ENCODE measurements at places on chromosomes 13 and 19.
A peak's percentile ranks its signal among the peaks of the same experiment; 100 is the strongest.

DNA sequence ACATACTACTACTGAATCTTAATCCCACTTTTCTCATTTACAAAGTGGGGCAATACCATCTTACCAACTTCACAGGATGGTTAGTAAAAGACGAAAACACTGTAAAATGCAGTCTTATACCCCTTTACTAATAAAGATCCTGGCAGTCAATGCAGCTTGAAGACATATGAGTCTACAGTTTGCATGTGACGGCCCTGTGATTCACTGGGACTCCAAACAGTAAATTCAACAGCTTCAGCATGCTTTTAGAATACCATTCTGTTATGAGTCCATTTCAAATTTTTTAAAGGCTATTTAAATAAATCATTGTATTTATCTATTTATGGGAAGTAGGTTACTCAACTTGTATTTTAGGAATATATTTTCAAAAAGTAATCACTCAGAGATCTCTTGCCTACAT, 629.1 kb downstream of the LIG4 start:
- DNase-seq = no peak

DNA sequence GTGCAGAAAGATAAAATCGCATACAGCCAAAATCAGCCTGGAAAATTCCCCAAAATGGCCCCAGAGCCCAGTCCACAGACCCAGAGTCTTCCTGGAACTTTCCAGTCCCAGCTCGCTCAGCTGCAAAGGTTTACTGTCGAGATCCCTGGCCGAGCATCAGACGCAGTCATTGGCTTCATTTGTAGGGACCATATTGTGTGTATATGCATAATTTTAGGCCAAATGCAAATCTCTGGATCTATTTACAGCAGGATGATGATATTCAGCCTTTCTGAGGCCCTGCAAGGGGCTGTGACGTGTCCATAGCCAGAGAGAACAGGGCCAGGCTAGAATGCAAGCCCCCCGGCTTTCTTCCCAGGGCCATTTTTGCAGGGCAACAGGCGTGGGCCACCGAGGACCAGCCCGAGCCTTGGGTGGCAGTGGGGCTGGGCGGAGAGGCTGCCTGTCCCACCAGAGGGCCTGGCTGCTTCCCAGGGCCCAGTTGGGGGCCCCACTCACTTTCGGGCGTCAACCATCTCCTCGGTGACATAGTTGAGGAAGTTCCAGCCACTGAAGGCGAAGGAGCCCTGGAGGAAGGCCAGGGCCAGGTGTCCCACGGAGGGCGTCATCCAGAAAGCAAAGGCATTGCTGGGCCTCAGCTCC, 13.7 kb downstream of the SLC7A10 start:
- DNase-seq = no peak

GRCh38 chr13:113413178-113413897, 40.0 kb downstream of the ADPRHL1 start:
- no peak for DNase-seq

- DNase-seq = no peak
Observed at GRCh38 chr19:30671622-30672051, 299.5 kb downstream of the ZNF536 start.

DNA sequence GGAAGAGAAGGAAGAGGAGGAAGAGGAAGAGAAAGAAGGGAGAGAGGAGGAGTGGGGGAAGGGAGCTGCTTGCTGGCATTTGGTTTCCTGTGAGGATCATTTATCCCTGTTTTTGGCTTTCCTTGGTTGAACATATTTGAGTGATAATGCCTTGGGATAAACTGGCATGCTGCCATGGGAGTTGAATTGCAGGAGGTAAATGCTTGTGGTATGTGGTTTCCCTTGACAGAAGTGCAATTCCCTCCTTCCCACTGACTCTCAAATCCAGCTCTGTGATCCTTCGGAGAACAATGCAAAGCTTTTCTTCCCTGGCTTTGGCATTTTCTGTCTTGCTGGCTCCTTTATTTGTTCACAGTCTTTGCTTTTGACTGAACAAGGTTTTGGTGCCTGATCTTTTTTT, 27.2 kb upstream of the CBY2 start:
- DNase-seq = no peak

DNA sequence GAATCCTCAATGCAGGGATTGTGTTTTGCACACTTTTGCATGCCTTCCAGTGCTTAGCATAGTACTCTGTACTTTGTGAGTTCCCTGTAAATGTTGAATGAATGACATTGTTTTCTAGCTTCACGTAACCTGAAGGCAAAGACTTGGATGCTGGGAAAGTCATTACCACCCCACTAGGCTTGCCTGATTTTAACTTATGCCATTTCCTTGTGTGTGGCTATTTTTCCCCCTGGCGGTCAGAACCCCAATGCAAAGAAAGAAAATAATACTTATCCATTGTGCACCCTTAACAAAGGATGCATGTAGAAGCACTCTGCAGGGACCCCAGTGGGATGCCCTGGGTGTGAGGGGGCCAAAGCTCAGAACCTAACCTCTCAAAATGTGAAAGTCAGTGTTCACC, 1.2 kb upstream of the ENOX1 start:
- no peak for DNase-seq

DNA sequence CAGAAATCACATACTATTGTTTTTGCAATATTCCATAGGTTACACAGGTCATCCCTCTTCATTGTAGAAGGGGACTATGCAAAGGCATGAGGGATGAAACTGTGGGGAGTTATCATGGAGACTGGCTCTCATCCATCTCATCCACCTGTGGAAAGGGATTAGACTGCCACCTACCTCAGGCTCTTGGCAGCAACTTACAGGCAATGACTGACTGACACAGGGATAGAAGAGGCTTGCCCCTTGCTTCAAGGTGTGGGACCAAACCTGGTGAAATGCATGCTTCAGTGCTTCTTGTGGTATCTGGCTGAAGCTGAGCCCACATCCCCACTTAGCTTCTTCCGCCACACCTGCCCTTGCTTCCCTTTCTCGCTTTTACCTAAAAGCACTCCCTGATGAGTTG, 341.3 kb downstream of the GPC5 start:
- no peak for DNase-seq

DNA sequence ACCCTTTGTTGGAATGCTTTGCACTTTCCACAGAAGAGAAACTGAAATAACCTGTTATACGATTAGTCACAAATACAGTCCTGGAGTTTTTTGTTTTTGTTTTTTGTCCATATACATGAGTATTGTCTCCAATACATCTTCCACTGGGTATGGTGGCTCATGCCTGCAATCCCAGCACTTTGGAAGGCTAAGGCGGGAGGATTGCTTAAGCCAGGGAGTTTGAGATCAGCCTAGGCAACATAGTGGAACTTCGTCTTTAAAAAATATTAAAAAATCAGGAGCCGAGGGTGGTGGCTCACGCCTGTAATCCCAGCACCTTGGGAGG, 25.0 kb downstream of the AP2S1 start:
- DNase-seq = no peak

- DNase-seq = no peak
Observed at GRCh38 chr19:50252111-50252886, 48.9 kb downstream of the MYH14 start.

GRCh38 chr13:110014719-110015118, 228.3 kb upstream of the IRS2 start:
- DNase-seq = no peak

DNA sequence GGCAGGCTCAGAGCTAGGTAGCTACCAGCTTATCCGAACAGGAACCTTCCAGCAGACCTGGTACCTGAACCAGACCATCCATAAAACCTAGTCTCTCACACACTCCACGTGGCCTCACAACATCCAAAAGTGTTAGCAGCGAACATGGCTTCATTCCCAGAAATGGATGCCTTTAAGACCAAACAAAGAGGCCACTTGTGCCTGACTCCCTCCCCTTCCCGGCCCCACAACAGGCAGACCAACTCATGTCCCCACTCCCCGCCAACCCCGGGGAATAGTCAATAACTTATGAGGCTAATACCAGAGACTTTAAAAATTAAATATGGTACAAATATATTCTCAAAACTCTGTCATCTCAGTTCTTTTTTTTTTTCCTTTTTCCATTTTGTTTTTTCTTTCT, 46.2 kb downstream of the ZNF557 start:
- DNase-seq = no peak

GRCh38 chr13:24271601-24272451, 37.6 kb upstream of the C1QTNF9 start:
- DNase-seq = peak; percentile 84

DNA sequence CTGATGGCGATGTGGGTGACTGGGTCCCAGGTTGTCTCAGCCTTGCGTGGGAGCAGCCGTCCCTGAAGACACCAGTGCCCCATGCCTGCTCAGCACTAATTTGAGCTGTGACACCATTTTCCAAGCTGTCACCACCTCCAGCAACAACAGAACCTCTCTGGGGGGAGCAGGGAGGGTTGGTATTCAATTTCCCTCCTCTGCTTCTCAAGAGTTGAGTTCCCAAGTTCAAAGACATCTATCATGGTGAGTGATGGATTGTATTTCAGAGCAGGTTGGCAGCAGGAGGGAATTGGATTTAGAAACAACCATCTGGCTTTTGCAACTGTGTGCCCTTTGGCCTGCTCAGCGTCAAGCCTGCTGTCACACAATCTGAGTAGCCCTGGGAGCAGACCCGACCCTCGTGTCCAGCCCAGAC, 46.9 kb upstream of the UQCRFS1 start:
- no peak for DNase-seq

DNA sequence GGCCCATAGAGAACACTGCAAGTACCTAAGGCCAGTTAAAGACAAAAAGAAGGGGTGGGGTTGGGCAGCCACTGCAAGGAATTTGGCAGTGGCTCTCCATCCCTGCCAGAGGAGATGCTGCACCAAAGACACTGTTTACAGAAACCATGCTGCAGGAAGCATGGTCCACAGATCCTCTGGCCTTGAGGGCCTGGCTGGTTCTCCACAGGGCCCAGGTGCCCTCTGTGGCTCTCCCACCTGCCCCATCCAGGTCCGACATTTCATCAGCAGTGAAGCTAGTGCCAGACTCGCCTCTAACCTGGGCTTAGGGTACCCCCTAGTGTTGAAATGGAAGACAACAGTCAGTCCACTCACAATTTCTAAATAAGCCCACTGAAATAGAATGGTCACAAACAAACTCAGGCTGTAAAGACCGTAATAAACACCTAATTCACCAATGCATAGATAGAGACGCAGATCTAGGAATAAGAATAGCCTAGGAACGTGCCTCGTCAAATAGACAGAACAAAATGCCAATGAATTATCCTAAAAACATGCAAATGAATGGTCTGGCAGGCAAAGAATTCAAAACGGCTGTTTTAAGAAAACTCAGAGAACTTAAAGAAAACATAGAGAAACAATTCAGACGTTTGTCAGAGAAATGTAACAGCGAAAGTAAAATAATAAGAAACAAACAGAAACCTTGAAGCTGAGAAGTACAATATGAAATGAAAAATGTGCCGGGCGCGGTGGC, 23.3 kb downstream of the LYPD4 start:
- peak; percentile 39 for DNase-seq

- no peak for DNase-seq
Observed at GRCh38 chr19:15161028-15161984, 39.5 kb downstream of the NOTCH3 start.

- no peak for DNase-seq
Observed at GRCh38 chr19:55460670-55461258, 678 bp downstream of the ISOC2 start.

DNA sequence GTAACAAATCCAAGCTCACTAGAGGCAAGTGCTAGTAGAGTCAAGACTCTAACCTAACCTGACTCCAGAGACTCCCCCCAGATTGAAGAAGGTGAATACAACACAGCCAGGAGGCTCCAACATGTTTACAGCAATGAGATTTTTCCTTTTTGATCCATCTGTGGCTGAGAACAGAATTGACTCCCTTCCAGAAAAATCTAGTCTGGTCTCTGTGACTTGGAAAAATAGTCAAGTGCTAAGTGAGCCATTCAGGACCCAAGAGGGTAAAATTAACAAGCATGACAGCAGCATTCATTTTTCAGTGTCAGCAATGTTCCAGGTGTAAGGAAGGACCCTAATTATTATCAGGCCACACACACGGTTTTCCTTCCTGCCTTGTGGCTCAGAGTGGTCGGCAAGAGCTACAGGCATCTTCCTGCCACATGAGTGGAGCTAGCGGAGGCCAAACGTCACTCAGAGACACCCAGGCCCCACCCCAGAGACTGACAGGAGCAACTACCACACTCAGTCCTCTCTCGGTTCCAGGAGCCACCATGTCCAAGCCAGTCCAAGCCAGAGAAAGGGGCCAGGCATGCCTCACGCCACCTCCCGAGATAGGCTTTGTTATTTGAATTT, 395.1 kb downstream of the FOXO1 start:
- no peak for DNase-seq

DNA sequence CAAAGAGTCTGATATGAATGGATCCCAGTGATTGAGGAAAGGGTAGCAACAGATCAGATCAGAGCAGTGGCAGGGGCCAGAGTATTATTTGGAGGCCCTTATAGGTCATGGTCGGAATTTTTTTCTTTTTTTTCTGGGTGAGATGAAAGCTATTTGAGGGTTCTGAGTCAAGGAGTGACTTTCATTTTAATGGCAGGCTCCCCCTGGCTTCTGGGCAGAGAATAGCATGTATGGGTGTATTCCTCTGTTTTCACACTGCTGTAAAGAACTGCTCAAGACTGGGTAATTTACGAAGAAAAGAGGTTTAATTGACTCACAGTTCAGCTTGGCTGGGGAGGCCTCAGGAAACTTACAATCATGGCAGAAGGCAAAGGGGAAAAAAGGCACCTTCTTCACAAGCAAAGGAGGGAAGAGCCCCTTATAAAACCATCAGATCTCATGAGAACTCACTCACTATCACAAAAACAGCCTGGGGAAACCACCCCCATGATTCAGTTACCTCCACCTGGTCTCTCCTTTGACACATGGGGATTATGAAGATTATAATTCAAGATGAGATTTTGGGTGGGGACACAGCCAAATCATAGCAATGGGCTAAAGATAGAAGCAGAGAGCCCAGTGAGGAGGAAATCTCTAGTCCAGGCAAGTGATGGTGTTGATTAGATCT, 3.0 kb upstream of the SLC6A16 start:
- peak; percentile 36 for DNase-seq

- peak; percentile 89 for DNase-seq
Observed at GRCh38 chr19:45439569-45440258, 16.0 kb upstream of the ERCC1 start.

DNA sequence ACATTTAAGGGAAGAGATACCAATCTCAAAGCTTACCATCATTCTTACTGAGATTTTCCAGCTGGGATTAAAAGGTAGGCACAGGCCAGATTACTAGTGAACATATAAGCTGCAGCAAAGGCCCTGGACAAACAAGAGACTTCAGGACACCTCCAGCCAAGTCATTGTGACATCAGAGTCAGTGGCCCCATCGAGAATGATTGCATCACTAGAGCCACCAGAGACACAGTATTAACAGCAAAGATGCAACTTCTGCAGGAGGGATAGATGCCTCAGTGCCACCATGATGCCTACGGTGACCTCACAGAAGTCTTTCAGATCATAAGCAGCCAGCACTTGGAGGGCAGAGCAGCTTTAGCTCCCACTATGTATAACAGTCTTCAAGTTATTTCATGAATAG, 8.6 kb downstream of the RUBCNL start:
- peak; percentile 61 for DNase-seq

GRCh38 chr19:55266404-55266803, 7.6 kb upstream of the PPP6R1 start:
- no peak for DNase-seq

- DNase-seq = no peak
Observed at GRCh38 chr13:80083081-80083852, 257.7 kb downstream of the SPRY2 start.

Data from CD4-positive, alpha-beta T cell treated with Interleukin-15 for 1 hour (primary cell).